ENCODE measurements at places on chromosomes 1 and 21.

- DNase-seq = no peak
These were observed 55.1 kb upstream of the GJA5 start for GRCh38 chr1:147815503-147815902.

GRCh38 chr21:44711327-44712202 lies at the start of gene TSPEAR:
TSS of gene TSPEAR (minus strand) at chr21:44711572. CDS start at chr21:44711514, 58 bp downstream.
- DNase-seq = peak; percentile 57

DNA sequence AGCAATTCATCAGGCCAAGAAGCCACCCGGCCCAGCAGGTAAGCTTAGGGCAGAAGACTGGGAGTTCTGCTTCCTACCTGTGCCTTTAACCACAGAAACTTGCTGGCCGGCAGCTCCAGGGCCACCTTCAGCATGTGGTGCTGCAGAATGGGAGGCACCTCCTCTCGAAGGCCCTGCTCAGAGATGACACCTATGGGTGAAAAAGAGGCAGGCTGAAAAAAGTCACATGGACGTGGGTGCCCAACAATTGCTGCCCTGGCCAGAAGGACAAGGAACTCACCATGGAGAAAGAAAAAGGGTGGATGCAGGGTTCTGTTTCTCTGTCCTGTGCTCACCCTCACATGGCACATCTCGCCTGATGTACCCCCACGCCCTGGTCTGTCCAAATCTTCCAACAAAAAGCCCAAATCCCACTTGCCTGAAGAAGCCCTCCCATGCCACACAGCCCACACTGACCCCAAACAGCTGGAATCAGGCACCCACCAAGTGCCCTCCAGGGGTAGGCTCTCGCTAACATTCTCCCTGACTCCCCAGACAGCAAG lies 33.0 kb downstream of the URB1 start:
- no peak for DNase-seq

DNA sequence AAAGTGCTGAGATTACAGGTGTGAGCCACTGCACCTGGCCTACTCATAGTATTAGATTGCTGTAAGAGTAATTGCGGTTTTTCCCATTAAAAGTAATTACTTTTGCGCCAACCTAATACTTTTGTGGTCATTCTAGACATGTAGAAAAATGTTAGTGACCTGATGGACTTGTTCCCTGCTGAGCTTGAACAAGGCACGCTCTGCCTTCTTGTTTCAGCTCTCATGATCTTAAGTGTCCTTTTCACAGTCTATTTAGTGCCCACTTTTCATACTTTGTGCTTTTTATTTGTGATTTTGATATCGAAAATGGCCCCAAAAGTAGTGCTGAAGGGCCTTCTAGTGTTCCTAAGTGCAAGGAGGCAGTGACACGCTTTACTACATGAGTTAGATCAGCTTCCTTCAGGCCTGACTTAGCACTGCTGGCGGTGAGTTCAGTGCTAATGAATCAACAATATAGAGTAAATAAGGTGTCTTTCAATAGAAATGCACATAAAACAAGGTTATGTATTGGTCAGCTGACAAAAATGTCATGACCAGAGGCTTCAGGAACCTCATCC lies 5.6 kb upstream of the RD3 start:
- DNase-seq = no peak

DNA sequence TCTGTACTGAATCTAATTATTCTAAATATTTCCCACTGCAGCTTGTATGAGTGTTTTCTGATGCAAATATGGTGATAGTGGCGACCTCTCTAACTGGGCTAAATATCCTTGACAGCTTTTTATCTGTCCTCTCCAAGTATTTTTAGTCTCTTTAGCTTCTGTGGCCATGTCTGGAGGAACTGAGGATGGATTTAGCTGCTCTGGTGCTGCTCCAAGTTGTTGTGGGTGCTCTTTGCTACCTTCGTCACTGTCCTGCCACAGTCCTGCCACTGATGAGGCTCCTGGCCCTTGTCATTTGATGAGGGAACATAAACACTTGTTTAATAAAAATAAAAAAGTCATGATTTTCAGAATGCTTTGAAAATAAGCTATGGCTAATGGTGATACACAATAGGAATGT lies 15.9 kb downstream of the CAMTA1 start:
- DNase-seq = no peak

GRCh38 chr1:243312952-243313634 lies 57.3 kb downstream of the SDCCAG8 start:
- no peak for DNase-seq

DNA sequence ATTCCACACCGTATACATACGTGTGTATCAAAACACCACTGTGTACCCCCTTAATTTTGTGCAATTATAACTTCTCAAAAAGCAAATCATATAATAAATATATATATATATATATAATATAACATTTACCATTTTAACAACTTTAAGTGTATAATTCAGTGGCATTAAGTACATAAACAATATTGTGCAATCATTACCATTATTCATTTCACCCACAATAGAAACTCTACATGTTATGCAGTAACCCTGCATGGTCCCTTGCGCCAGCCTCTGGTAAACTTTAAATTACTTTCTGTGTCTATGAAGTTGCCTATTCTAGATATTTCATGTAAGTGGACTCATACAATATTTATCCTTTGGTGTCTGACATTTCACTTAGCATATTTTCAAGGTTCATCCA lies 13.1 kb downstream of the ZMYM4 start:
- DNase-seq = no peak

DNA sequence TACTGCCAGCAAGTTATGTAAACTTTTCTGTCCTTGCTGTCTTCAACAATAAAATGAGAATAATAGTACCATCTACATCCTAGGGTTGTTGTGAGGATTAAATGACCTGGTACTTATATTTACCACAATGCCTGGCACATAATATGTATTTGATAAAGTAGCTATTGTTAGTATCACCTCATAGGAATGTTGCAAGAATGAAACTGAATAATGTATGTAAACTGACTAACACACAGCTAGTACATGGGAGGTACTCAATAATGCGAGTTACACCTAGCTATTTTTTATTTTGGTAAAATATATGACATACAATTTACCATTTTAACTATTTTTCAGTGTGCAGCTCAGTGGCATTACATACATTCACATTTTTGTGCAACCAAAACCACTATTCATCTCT lies 169.0 kb upstream of the C8B start:
- DNase-seq = no peak

DNA sequence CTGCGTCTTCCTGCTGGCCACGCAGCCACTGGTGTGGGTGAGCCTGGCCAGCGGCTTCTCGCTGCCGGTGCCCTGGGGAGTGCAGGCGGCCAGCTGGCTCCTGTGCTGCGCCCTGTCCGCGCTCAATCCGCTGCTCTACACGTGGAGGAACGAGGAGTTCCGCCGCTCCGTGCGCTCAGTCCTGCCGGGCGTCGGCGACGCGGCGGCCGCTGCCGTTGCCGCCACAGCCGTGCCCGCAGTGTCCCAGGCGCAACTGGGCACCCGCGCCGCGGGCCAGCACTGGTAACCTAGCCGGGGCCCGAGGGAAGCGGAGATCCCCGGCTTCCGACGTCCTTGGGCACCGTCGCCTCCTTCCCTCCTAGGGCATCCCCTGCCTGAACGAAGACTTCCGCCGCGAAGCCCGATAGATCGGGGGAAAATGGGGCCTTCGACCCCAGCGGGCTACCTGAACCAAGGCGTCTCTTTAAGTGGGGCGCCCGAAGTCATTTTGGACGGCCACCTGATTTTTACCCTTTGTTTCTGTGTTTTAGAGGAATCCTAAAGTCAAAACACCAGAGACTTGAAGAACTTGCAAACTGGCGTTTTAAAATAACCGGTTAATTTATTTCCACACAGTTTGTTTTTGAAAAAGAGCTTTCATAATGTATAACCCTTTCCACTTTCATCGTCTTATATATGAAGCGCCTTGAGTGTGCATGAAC lies 2.0 kb downstream of the GPR88 start:
- DNase-seq = no peak

DNA sequence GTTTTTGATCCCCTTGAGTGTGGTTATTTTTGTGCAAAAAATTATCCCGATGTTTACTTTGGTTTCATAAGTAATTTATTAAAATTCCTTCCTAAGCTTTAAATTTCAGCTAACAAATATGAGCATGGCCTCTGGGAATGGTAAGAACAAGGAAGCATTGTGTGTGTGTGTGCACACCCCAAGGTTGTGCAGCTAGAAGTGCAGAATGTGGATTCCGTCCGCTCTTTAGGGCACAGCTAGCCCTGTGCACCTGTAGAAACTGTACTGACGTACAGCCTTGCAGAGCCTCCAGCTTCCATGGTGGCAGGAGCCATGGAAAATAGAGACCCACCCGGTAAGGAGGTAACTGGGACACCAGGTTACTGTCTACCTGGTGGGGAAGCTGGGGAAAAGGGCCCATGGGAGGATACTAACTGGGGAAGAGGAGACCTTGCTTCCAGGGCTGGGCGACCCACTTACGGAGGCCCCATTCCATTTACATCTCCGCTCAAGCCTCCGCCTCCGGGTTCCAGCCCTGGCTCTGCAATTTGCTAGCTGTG lies 54.7 kb downstream of the B3GALT5 start:
- no peak for DNase-seq

DNA sequence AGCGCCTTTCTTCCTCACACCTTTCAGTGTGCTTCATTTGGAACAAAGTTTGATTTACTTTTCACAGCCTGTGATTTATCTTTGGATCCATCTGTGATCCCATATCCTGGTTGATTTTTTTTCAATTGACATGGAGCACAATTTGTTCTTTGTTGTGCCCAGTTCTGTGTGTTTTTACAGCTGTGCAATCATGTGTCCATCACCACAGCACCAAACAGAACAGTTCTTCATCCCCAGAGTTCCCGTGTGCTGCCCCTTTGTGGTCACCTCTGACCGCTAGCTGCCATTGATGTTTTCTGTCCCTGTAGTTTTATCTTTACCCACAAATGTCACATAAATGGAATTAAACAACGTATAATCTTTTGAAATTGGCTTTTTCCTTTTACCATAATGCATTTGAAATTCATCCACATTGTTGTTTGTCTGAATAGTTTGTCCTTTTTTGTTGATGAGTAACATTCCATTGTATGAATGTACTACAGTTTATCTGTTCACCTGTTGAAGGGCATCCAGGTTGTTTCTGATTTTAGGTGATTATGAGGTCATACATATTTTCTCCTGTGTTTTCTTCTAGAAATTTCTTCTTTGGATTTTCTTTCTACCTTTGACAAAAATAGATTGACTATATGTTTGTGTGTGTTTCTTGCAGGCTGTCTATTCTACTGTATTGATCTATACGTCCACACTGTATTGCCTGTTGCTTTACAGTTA lies 17.4 kb downstream of the MIGA1 start:
- no peak for DNase-seq

- DNase-seq = no peak
These were observed 18.1 kb upstream of the ETS2 start for GRCh38 chr21:38787461-38788274.

DNA sequence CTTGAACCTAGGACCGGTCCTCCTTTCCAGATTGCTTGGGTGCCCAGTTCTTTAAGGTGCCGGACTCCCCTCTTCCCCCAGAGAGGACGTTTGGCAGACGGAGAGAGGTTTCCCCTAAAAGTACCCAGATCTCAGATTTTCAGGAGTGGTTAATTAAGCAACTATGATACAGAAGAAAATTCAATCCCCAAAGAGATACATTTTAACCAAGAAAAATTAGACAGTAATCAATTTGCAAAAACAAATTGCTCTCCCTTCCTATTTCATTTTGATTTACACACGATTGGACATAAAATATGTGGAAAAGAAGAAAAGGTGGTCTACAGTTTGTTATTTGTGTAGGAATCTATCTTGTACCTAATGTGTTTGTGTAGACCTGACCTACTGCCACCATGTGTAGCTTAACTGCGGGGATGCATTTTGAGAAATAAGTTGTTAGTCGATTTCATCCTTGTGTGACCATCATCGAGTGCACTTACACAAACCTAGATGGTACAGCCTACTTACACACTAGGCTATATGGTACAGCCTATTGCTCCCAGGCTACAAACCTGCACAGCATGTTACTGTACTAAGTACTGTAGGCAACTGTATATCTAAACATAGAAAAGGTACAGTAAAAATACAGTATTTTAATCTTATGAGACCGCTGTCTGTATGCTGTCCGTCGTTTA lies 755 bp downstream of the RPAP2 start:
- no peak for DNase-seq

DNA sequence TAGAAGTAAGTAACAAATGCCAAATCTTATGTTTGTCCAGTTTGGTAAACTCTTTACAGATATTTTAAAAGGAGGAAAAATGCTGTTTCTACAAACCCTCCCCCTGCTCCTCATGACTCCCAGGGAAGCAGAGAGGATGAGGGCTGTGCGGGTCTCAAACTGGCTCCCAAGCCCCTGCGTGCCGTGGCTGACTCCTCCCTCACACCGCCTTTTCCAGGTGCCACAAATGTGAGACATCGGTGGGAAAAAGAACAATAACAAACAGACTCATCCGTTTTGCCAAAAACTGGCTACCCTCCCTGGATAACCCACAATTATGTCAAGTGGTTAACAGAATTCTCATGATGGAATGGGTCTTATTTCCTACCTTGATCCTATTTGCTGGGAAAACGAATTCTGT lies 594.6 kb downstream of the PTPRU start:
- no peak for DNase-seq

DNA sequence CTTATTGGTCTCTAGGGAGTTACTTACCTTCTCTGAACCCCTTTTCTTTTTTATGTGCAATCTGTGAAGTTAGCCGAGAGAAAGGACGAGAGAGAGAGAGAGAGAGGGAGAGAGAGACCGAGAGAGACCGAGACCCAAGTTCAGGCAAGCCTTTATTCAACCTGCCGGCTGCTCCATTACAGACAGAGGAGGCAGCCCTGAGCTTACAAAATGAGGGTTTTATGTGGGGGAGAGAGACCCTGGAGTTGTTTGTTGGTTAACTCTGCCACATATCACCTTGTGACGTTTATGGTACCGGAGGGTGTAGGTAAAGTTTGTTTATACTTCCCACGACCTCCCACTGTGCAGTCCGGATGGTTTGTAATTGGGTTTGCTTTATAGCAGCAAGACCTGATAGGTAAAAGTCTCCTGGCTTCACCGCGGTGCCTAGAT lies 1.5 kb upstream of the MCOLN3 start:
- no peak for DNase-seq

DNA sequence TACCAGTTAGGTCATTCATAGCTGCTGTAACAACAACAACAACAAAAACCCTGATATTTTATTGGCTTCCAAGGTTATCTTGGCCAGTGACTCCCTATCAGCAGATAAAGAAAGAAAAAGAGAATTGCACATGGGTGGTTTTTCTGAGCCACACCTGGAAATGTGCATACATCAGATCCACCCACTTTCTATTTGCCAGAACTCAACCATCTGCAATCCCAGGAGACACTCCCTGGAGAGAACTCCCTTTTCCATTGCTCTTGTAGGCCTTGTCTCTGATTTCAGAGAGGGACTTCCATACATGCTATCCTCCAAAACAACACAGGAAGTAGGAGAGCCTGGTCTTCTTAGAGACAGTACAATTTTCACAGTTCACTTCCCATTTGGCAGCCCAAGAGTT lies 74.9 kb upstream of the ZC3H11B start:
- no peak for DNase-seq

DNA sequence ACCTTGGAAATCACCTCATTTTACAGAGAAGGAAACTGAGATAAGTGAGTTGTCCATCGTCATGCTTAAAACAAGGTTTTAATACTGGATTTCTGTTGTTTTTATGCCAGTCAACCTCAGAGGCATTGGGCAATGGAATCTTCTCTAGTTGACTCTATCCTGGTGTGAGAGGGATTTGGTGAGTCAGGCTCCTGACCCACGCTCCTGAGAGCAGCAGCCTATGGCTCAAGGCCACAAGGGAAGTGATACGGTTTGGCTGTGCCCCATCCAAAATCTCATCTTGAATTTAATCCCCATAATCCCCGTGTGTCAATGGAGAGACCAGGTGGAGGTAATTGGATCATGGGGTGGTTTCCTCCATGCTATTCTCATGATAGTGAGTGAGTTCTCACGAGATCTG lies 90.1 kb downstream of the TLR5 start:
- DNase-seq = no peak
